ENCODE measurements at places on chromosomes 6 and 20. TPM values are rescaled to one million over a fixed set of nuclear protein-coding genes. Genes with fewer than 3 reads are reported as not detected.

ATP6V1G2 gene
- total RNA-seq, result 0.36 TPM

LRRN4 gene
- total RNA-seq, result not detected

FAM184A gene
- 0.18 TPM for total RNA-seq

SLC22A23 gene
- total RNA-seq, result 4.4 TPM

KCNG1 gene
- 8.6 TPM for total RNA-seq

PRR18 gene
- total RNA-seq, result not detected

CCN5 gene
- 0.66 TPM for total RNA-seq

GPLD1 gene
- total RNA-seq, result 0.18 TPM

PAX1 gene
- not detected for total RNA-seq

ARG1 gene
- not detected for total RNA-seq

SLC44A4 gene
- total RNA-seq, result under 0.01 TPM

SPDEF gene
- not detected for total RNA-seq

VSX1 gene
- not detected for total RNA-seq

PTCHD4 gene
- total RNA-seq, result 8.4 TPM

RPP21 gene
- total RNA-seq, result 23.8 TPM

C6orf15 gene
- not detected for total RNA-seq

PROKR2 gene
- not detected for total RNA-seq

GINS1 gene
- 5.4 TPM for total RNA-seq

CYP39A1 gene
- 0.09 TPM for total RNA-seq

PROCR gene
- 309 TPM for total RNA-seq

ACOT8 gene
- 25.8 TPM for total RNA-seq

CRISP3 gene
- not detected for total RNA-seq

CD109 gene
- total RNA-seq, result 15.4 TPM

FOXQ1 gene
- not detected for total RNA-seq

COL10A1 gene
- total RNA-seq, result not detected

RAET1L gene
- total RNA-seq, result not detected

ZNF311 gene
- 0.63 TPM for total RNA-seq

BFSP1 gene
- total RNA-seq, result 2.8 TPM

CLPSL2 gene
- total RNA-seq, result not detected

TINAG gene
- not detected for total RNA-seq

TNNC2 gene
- total RNA-seq, result not detected
